ENCODE measurements at places on chromosomes 11 and 22. TPM values are rescaled to one million over a fixed set of nuclear protein-coding genes. Genes with fewer than 3 reads are reported as not detected.
A peak's percentile ranks its signal among the peaks of the same experiment; 100 is the strongest.

GRCh38 chr22:30485362-30485988, 13.7 kb upstream of the SEC14L3 start:
- peak; percentile 67 for DNase-seq

DNA sequence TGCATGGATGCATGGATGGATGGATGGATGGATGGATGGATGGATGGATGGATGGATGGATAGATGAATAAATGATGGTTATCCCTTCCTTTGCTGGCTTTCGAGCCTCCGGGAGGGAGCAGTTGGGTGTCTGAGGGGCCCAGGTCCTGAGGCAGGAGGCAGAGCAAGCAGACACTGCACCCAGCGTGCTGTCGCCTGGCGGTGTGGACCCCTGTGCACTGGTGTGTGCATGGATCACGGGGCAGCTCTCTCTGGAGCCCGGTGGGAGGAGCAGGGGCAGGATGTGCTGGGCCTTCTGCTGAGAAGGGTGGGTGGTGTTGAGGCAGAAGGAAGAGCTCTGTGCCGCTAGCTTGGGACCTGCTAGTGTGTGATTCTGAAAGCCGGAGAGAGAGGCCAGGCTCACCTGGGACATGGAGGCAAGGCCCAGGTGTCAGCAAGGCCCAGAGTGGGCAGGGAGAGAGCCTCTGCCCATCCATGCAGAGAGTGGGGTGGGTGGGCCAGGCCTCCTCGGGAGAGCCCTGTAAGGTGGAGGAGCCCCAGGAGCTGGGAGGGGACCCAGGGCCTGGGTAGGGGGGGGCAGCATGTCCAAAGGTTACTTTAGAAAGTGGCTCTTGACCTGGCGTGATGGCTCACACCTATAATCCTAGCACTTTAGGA, 254.4 kb downstream of the BRD1 start:
- DNase-seq = no peak

DNA sequence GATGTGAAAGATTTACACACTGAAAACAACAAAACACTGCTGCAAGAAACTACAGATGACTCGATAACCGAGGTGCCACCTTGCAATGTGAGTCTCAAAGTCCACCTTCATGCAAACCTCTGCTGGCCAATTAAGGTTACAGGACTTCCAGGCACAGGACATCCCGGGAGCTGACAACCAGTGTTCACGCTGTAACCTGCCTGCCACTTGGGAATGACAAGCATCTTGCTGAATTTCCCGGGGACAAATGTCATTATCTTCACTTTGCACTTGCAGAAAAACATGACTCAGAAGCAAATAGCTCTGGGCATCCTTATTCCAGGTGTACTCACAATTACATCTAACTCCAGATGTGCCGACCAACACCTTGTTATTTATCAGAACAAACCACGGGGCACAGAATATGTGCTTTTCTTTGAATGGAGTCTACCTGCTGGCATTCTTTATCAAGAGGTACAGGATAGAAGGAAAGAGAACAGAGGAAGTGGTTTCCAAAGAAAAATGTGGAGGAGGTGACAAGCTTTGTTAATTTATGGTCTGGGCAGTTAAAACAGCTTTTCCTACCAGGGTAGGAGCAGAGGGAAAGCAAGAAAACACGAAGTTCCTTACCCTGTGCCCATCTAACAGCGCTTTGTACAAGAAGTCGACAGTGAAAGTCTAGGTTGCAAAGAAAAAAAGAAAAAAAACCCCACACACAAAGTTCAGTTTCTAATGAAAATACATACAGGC, 72.3 kb downstream of the SHANK2 start:
- DNase-seq = no peak

DNA sequence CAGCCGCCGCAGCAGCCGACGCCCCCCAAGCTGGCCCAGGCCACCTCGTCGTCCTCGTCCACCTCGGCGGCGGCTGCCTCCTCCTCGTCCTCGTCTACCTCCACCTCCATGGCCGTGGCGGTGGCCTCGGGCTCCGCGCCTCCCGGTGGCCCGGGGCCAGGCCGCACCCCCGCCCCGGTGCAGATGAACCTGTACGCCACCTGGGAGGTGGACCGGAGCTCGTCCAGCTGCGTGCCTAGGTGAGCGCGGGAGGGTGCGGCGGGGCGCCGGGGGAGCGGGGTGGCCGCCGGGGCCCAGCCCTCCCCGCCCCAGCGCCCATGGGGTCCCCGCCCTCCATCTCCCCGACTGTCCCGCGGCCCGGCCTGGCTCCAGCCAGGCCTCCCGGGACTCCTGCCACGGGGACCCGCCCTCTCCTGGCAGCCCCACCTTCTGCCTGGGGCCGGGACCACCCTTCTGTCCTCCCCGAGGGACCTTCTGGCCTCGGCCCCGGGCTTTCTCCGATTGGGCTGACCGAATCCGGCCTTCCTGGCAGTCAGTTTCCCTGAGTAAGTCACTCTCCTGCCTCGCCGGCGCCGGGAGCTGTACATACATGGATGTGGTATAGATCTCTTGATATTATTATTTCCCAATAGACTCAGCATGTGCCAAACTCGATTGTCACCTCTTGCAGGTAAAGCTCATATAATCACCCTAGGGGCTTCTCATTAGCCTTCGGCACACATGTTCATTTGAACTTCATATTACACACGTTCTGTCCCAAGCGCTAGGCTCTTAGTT, 720 bp downstream of the PACS1 start:
- DNase-seq = peak; percentile 75

The PRR33 gene
- total RNA-seq = 0.50 TPM

The TYMP gene
- total RNA-seq = 67.1 TPM
